ENCODE measurements at places on chromosomes 2 and 18. TPM values are rescaled to one million over a fixed set of nuclear protein-coding genes. Genes with fewer than 3 reads are reported as not detected.

GRCh38 chr2:23379220-23379695 is 5.7 kb upstream of the KLHL29 start:
- no peak overlapping the region for H3K4me3 ChIP-seq
- peaks cover 29% of the 10 kb centered on the region for H3K4me1 ChIP-seq
- no peak overlapping the region for H3K27ac ChIP-seq
- DNase-seq = no peak

DNA sequence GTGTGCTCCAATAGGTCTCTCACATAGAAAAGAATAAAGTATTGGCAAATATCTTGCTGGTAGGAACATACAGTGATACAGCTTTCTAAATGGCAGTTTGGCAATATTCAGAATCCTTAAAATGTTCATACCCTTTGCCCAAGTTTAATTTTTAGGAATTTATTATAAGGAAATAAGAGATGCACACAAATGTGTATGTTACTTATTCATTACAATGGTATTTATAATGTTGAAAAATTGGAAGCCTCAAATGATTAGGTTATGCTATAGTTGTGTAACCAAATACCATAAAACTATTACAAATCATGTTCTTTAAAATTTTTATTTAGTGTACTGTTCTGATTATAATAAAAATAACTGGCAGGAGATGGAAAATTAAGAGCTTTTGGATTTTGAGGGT is 196.8 kb downstream of the MCFD2 start:
- no peak for DNase-seq
- no peaks in the 10 kb centered on the region for H3K36me3 ChIP-seq
- H3K4me1 ChIP-seq = peaks cover 34% of the 10 kb centered on the region

DNA sequence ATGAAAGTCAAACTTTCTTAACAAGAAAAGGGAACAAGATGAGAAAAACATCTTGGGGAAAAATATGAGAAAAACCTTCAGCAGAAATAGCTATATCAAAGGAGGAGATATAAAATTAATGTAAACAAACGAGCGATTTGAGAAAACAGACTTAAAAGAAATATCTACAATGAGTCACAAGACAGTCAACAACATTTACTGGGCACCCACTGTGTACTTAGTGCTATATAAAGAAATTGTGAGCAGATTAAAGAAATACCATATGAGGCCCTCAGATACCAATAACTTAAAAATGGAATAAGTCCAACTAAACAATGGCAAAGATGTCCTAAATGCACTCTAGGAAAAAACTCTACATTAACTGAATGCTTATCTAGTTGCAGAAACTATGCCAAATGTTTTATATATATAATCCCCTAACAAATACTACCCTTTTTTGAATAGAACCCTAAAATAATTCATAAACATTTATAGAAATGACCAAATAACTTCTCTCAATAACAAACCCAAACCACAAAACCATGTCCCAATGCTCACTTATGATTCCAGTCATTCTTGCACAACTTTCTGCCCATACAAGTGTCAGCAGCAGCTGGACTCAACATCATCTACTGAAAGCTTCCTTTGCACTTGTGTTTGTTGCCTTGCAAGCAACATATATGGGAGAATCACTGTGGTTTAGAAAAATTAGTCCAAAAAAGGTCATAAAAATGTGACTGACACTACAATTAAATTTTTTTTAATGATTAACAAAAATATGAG is 83.5 kb downstream of the COBLL1 start:
- H3K27me3 ChIP-seq = no peaks in the 10 kb centered on the region
- no peaks in the 10 kb centered on the region for H3K36me3 ChIP-seq
- no peak overlapping the region for H3K4me3 ChIP-seq
- no peak overlapping the region for H3K27ac ChIP-seq
- no peak for DNase-seq

GRCh38 chr2:227942021-227942420 is 70.6 kb downstream of the DAW1 start:
- H3K4me3 ChIP-seq = no peak overlapping the region
- H3K27ac ChIP-seq = no peak overlapping the region
- no peak for DNase-seq
- H3K27me3 ChIP-seq = no peaks in the 10 kb centered on the region
- peaks cover 3% of the 10 kb centered on the region for H3K4me1 ChIP-seq

DNA sequence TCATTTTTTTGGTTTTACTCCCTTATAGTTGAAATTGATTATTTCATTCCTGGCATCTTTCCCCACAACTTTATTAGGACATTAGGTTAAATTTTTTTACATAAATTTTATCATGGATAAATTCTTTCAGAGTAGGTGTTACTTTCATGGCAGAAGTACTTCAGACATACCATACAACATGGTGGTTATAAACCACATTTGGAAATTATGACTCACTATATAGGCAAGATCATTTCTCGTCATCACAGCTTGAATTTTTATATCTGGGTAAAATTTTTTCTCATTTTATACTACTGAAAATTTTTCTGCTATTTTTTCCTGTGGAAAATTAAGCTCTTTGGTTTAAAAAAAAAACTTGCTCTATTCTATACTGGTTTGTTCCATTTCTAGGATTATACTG is 111.9 kb upstream of the COL5A2 start:
- no peak for DNase-seq
- no peaks in the 10 kb centered on the region for H3K36me3 ChIP-seq
- no peaks in the 10 kb centered on the region for H3K27me3 ChIP-seq
- no peak overlapping the region for H3K27ac ChIP-seq

CABYR gene
- total RNA-seq = not detected

ST8SIA5 gene
- total RNA-seq = 0.54 TPM
